ENCODE measurements at places on chromosomes 7 and 10.

DNA sequence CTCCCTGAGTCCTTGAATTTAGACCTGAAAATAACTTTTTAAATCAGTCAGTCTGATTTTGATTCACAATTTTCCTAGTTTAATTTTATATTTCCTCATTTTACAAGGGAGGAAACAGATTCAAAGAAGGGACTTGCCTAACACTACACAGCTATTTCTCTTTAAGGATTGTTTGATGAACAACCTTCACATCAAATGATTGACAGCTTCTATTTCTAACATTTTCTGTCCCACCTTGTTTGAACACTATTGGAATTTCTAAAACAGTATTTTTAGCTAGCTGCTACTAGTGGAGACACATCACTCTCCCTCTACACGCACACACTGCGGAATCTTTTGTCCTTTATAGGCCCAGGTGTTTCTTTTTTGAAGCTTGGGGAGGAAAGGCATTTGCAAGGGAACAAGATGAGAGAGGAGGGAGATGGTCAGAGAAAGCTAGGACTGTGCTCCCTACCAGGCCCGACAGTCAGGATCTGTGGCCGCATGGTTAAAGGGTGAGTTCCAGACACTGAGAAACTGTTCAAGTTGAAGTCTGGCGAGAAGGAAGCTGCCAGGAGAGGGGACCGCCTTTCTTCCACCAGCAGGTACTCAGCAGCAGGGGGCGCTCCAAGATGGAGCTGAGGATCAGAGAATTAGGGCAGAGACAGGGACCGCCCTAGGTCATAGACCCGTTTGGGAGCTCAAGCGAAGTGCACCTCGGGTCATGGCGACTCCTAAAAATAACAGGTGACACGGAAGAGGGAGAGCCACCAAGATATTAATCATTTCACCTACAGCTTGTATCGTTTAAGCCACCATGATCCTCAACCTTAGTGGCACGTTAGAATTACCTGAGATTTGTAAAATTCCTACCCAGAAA, 49.7 kb downstream of the DNAJC12 start:
- peak; percentile 95 for DNase-seq

GRCh38 chr7:138238734-138239659, 162.7 kb downstream of the AKR1D1 start:
- no peak for DNase-seq

- no peak for DNase-seq
These were observed 164.0 kb upstream of the LYZL1 start for GRCh38 chr10:29124864-29125263.

DNA sequence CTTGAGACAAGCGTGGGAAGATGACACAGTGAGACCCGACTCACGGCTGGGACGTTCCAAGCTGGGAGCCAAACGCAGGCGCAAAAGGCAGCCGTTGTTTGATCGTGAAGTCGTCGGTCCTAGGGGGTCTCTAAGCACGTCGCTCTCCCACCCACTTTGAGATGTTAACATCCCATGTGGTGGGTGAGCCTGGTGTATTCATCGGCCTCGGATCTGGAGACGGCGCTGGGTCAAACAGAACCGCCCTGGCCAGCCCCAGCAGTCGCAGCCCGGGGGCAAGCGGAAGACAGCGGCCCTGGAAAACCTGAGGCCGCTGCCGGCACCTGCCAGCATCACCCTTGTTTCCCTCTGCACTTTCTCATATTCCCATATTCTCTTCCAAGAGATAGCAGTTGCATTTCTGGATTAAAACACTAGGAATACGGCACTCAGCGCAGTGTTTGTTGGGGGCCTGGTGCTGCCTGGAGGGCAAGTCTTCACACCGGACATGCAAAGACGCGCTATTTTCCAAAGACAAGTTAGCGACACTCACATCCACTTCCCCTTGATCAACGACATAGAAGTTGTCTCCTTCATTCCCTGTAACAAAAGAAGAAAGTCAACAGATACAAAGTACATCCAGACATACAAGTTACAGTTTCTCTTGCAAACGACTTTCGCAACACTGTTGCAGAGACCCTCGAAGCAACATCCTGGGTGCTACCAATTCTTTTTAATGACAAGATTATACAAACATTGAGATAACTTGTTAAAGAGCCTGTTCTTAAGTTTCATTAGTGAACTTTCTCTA, 86.2 kb upstream of the PDGFA start:
- no peak for DNase-seq

- DNase-seq: no peak
These were observed 88.7 kb upstream of the PDGFA start for GRCh38 chr7:608361-608760.

- no peak for DNase-seq
These were observed 3.2 kb upstream of the ZNF775 start for GRCh38 chr7:150375662-150376521.

DNA sequence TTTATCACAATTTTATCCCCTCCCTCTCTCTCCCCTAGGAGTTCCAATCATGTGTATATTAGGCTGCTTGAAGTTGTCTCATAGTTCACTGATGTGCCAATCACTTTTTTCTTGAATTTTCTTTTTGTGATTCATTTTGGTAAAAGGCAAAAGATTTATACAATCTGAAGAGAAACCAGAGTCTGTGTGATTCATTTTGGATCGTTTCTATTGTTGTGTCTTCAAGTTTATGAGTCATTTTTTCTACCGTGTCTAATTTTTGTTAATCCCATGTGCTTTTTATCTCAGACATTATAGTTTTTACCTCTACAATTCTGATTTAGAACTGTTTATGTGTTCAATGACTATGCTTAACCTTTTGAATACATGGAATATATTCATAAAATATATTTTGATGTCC, 483.9 kb upstream of the AUTS2 start:
- DNase-seq: no peak

GRCh38 chr7:17374654-17375053, 76.2 kb downstream of the AHR start:
- DNase-seq: no peak

DNA sequence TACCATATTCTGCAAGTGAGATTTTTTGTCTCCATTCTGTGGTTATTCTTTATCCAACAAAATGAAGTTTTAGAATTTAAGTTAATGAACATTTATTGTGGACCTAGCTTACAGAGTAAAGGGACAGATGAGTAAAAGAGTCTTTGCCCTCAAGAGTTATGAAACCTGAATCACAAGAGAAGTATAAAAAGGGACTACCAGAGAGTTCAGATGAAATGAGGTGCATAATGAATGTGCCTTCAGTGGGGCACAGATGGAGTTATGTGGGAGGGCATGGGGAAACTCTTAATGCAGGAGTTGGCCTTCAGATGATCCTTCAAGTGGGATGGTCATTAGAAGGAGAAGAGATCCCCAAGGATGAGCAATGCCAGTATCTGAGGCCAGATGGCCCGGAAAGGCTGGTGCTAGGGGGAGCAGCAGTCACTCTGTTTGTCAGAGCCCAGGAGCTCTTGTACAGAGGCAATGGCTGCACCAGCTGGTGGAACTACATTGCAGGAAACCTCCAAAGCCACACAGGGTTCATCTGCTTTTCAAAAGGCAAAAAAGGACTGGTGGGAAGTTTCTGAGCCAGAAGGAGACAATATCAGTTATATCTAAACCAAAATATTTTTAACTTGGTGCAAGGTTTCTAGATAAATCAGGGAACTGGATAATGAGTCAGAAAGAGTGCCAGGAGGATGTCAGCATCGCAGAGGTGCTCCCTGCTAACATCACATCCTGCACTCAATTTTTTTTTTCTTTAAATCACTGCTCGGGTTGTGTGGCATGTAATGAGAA, 162.0 kb downstream of the KLF6 start:
- no peak for DNase-seq

- DNase-seq: no peak
These were observed 1.6 kb downstream of the SUV39H2 start for GRCh38 chr10:14880229-14880628.

- DNase-seq: no peak
These were observed 1.2 kb upstream of the TMEM243 start for GRCh38 chr7:87220734-87221215.
